ENCODE measurements at places on chromosomes 2 and 18.

DNA sequence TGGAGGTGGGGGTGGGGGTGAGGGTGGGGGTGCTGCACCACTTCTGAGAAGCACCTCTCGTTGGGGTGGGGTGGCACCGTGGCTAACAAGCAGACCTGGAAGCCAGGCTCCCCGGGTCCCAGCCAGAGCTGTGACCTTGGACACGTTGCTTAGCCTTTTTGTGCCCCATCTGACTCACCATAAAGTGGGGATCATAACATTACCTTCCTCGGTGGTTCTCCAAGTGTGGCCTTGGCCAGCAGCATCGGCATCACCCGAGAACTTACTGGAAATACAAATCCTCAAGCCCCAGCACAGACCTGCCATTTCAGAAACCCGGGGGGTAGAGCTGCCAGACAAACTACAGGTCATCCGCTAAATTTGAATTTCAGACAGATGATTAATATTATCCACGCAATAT is 58.7 kb upstream of the SLC66A3 start:
- no peak for DNase-seq

DNA sequence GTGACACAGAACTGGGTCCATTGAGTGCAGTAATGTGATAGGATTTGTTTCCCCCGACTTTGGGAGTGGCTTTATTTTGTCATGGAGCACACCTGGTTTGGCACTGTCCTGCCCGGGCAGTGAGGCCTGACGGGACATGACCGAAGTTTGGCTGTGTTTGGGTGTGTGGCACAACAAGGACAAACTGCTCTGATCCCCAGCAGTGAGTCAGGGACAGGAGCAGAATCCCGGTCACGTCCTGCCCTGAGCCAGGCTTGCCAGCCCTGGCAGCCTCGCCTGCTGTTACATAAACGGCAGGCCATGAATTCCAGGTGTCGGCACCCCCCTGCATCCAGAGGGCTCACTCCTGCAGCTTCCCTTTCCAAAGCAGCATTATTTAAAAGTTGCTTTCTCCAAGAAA is 45.7 kb downstream of the IMPA2 start:
- no peak for DNase-seq

DNA sequence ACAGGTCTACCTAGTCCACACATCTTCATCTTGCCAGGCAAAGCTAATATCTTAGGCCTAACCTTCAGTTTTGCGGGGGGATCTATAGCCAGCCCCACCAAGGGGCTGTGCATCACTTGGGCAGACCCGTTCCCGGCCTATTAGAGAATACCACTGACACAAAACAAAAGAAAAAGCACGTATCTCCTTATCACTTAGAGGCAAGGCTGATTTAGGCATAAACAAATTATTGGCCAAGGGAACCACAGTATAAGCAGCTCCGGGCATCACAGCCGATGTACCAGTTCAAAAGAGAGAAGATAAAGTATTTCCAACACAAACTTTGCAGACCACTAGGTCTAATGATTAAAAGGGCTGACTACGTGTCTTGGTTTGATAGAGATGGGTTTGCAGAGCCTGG is 248.0 kb downstream of the TCF4 start:
- no peak for DNase-seq

DNA sequence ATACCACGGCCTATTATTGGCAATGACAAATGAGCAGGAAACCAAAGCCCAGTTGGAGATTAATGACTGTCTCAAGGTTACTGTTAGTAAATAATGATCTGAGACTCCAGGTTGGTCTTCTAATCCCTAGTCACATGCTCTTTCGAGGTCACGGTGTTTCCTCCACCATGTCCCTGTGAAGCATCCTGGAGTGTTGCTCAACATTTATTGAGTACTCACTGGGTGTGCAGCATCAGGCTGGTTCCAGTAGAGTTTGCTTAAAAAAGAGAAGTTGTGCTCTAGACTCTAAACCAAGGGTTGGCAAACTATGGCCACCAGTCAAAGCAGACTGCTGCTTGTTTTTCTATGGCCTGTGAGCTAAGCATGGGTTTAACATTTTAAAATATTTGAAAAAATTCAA is 263.8 kb upstream of the ATP5MC3 start:
- DNase-seq: no peak

GRCh38 chr2:22604136-22604535 is 780.8 kb upstream of the KLHL29 start:
- no peak for DNase-seq

DNA sequence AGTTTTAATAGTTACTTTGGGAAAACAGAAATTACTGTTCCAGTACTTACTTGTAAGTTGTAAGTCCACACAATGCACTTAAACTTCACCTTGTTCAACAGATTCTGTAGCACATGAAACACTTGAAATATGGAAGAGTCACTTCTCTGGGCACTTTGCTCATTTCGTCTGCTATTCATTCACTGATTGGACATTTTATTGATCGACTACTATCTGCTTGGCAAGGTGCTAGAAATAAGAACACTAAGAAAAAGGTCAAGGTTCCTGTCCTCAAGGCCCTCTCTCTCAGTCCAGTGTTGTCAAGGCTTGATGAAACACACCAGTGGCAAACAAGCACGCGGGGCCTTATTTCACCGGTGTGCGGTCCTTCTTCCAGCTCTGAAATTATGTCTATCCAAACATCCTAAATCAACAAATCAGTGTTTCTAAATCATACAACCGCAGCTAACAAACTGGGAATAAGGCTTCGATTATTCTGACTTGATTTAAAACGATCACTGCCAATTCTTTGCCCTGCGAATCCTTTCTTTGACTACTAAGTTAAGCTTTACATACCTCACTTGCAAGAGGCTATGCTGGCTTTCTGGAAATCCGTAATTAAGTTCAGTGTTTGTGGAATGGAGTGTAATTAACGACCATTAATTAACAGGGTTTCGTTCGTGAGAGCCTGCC is 780 bp upstream of the ITGAV start:
- DNase-seq: no peak

DNA sequence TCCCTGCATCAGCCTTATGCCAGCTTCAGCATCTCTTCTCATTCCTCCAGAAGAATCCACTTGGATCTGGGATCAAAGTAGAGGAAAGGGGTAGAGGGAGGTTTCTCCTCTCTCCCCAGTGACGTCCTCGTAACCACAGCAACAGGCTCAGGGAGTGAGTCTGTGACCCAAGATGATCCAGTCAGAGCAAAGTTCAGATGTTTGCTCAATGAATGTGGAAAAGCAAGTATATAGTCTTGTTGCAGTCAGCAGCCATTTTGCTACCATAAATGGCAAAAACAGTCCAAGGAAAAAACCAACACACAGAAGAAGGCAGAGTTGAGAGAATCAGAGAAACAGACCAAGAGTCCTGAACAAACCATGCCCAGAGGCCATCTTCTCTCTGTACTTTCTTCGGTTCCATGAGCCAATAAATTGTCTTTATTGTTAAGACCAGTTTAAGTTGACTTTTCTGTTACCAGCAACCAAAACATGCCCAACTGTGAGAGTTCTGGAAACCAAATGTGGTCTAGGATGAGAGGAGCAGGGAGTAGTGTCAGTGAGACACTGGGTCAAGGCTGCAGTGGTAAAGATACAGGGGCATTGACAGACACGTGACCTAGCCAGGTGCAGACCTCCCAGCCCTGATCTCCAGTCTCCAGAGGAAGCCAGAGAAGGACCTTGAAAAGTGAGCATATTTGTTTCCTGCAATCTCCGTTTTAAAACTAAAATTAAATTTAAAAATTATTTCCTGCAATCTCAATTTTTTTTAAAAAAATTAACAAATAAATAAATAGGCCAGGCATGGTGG is 3.2 kb upstream of the CXCR1 start:
- no peak for DNase-seq

GRCh38 chr2:175560521-175561169 is 379.1 kb upstream of the ATP5MC3 start:
- no peak for DNase-seq

- DNase-seq: no peak
These were observed 35.5 kb upstream of the CYTIP start for GRCh38 chr2:157479081-157480027.

DNA sequence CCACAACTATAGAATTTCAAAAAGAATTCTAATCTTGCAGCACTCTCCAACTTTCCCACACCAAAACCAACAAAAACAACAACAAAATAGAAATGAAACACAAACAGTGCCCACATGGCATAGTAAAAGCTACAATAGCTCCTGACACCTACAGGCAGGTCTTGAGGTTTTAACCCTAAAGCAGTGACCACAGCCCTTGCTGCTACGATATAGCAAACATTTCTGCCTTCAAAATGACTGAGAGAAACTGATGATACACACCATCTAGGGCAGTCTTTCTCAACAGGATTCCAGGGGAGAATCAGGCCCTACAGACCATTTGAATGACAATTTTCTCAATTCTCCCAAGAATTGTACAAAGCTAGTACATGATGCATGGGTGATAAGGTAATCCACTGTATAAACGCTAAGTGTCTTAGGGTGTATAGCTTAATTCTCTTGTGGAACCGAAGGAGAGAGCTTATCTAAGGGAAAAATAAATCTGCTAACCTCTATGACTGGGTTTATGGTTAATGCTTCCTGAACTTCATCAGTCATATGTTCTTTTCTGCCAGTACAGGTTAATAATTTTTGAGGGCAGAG is 46.5 kb downstream of the TRAK2 start:
- no peak for DNase-seq

- DNase-seq: no peak
These were observed 56.3 kb upstream of the SPOPL start for GRCh38 chr2:138445227-138445626.

DNA sequence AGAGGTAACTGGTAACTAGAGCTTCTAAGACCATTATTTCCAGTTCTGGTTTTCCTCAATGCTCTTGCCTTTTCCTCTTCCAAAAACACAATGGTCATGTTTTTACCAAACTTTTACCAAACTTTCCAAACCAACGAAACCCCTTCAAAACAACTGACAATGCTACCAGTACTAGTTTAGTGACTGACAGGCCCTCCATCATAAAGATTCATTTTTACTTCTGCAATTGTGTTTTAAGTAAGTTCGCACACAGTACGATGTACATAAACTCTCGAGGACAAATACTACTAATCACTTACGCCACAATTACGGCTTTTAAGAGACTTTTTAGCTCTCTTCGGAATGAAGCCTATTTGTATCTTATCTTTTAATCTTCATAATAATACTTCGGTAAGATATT is 900 bp downstream of the C18orf32 start:
- no peak for DNase-seq

DNA sequence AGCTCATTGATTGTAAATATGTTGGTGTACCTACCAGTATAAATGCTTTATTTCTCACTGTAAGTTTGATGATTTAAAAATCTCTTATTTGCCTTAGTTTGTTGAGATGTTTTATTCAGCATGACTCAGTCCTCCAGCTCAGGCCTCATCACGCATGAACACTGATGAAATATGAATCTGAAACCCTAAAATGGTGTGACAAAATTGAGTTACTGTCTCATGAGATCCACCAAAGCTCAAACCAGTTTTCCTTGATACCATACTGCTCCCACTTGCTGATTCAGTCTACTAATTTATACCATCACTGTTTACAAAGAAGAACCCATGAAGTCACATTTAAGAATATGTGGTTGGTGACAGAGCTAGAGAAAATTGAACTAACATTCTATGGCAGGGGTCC is 524.9 kb downstream of the LRRTM4 start:
- DNase-seq: no peak

- DNase-seq: no peak
These were observed 144.7 kb downstream of the TRIB2 start for GRCh38 chr2:12861344-12861930.

DNA sequence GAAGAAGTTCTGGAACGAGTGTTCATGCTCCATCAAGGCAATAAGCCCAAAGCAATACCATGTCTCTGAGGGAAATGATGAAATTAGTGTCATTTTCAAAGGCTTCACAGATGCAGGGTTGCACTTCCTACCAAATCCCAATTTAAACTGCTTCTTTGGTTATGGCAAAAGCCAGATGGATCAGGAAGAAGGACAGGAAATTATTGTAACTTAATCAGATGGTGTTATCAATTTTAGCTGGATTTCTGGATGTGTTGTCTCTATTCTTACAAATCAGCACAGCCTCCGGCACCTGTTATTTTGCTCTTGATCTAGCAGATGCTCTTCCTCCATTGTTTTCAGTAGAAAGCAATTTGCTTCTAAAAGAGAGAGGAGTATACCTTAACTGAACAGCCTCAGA is 693.4 kb downstream of the SOCS6 start:
- no peak for DNase-seq

DNA sequence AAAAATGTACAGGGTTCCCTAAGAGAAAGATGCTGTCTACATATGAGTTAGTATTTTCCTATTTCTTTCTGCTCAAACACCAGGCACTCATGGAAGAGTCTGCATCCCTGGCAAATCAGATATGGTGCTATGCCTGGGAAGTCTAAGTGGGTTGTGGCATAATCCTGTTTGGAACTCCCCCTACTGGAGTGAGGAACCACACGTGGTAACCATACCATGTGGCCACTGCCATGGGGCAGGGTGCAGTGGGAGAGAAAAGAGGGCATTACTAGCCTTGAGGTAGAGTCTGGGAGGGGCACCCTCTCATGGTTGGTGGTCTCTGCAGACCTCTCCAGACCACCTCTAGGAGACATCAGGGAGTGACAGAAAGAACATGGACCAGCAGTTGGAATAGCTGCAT is 257.9 kb upstream of the ATP5MC3 start:
- no peak for DNase-seq

DNA sequence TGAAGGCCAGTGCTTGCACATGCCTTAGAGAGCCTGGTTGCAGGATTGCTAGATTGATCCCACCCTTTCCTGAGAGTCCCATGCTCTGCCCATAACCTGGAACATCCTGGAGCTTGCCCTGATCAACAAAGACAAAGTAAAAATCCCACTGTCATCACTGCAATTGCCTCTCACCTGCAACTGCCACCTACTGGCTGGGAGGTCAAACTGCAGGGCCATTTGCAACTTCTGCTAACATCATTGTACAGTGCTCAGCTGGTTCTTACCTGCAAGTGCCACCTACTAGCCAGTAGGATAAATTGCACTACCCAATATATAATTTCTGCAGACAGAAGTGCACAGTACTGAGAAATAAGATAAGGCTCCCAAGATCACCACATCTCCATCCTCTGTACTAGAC is 947.5 kb downstream of the CPS1 start:
- no peak for DNase-seq

DNA sequence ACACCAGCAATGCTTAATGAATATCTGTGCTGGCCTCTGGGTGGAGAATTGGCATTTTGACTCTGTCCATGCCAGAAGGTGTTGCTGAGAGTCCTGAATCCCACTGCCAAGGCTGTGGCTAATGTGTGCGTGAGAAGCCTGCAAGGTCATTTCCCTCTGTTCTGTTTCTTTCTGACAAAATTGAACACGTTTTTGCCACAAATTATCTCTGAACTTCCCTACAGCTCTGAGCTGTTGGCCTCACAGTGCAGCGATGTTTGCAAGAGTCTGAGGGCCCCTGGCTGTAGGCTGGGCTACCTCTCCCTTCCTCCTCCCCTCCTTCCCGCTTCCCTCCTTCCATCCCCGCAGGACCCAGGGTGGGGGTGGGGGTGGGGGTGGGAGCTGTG is 154.1 kb upstream of the HS6ST1 start:
- no peak for DNase-seq

DNA sequence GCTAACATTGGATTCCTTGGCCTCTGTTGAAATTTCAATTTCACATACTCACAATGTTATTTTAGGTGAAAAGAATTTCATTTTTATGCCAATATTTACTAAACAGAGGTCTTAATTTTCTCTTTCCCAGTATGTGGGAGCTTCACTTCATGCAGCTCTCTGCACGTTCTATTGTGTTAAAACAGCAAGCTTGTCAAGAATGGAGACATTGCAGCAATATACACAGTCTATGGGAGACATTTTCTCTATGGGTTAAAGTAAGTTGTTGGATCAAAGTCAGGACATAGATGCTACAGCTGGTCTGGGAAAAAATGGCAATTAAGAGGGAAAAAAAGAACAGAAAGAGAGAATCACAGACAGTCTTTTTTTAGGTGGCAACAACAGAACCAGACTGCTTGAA is 70.4 kb upstream of the ARHGAP15 start:
- no peak for DNase-seq

- no peak for DNase-seq
These were observed 331.6 kb downstream of the KCNS3 start for GRCh38 chr2:18209934-18210639.
